NCI-H460 (cell line): ENCODE measurements at places on chromosomes 3 and 15. TPM values are rescaled to one million over a fixed set of nuclear protein-coding genes. Genes with fewer than 3 reads are reported as not detected.

- DNase-seq, result no peak
Observed at GRCh38 chr15:100461049-100461448, 67.7 kb downstream of the CERS3 start.

- no peak for DNase-seq
Observed at GRCh38 chr3:174859756-174860155, 622 bp downstream of the NAALADL2 start.

GRCh38 chr3:54965746-54966145 lies 37.9 kb upstream of the LRTM1 start:
- DNase-seq, result no peak

- no peak for DNase-seq
Observed at GRCh38 chr15:70566047-70566835, 197.1 kb downstream of the UACA start.

DNA sequence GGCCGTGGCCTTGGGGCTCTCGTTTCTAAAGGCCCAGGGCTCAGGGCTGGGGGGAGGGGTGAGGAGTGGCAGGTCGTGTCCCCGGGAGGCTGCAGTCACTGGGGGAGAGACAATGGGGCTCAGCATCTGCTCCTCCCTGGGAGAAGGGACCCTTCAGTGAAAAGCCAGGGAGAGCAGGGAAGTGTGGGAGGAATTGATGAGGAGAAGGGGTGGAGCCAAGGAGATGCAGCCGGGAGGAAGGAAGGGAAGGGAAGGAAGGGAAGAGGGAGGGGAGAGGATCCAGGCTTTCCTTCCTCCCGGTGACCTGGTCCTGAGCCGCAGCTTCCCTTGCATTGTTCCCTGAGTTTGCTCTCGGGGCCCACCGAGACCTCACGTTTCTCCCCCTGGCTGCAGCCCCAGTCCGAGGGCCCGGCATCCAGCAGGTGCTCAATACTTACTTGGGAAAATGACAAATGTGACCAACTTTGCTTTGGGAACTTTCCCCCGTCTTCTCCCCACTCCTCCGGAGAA lies 1.4 kb upstream of the ZNF710 start:
- DNase-seq, result no peak

DNA sequence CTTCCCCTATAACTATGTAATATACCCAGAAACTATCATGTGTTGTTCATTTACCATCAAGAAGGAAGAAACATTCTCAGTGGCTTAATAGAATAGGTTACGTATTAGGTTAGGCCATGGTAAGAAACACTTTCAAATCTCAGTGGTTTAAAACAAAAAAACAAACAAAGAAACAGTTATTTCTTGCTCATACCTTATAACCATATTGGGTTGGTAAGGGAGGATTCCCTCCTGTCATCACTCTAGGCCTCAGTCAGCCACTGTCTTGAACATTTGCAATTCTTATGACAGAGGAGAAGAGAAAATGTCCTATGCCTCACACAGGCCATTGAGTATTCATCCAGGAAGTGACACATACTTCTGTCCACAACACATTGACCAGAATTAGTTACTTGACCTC lies 727.7 kb upstream of the NECTIN3 start:
- DNase-seq, result no peak

GRCh38 chr15:65368302-65369211 lies 9.2 kb downstream of the IGDCC3 start:
- no peak for DNase-seq

DNA sequence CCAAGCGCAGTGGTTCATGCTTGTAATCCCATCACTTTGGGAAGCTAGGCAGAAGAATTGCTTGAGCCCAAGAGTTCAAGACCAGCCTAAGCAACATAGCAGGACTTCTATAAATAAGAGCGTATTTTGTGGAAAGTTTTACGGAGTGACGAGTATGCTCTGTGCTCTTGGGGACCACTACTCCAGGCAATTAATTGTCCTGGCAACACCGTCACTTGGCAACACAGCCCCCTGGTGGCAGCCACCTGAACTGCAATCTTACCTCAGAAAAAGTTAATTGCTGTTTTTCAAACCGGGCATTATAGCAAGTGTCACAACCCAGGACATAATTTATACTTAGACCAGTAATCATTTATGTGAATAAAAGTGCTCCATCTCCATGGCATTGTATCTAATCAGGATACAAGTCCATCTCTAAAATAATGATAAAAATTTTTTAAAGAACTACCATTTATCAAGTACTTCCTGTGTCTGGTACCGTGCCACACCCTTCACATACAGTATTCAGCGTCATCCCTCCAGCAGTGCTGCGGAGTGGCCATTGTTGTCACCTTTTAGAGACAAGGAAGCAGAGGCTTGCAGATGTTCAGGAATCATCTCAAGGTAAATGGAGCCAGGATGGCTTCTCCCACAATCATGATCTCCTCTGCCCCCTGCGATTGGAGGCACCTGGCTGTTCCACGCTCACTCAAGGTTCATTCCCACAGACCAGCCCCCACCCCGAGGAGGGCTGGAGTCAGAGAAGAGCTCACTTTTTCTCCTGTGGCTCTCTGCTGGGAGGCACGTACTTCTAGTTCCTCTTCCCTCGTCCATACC lies 34.5 kb downstream of the PLA2G4D start:
- DNase-seq, result peak; percentile 43

- no peak for DNase-seq
Observed at GRCh38 chr15:90986790-90987507, 7.4 kb downstream of the PRC1 start.

DNA sequence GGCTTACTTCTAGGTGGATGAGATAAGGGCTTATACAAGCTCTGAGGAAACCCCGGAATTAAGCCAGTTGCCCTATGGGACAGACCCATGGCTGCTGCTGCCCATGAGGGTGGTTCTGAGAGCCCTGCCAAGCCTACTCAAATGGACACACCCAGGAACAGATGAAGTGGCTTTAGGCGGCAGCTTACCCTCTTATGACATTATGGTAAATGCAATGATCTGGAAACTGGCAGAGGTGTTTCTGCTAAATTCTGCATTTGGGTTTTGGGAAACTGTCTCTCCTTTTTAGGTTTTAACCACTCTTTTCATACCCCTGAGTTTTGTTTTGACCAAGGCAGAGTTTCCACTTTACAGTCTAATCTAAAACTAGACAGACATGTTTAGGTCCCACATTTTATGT lies 9.0 kb upstream of the ZBED2 start:
- DNase-seq, result no peak

GRCh38 chr3:51961011-51961410 lies 5.8 kb downstream of the GPR62 start:
- no peak for DNase-seq

DNA sequence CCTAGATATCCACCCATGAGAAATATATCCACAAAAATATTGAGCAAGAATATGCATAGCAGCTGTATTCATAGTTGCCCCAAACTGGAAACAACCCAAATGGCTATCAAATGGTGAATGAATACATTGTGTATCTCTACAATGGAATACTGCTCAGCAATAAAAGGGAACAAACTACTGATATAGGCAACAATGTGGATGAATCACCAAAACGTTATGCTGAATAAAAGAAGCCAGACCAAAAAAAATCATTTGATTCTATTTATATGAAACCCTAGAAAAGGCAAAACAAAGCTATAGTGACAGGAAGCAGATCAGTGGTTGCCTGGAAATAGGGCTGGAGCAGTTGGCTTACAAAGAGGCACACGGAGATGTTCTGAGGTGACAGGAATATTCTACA lies 15.5 kb upstream of the CMTM7 start:
- no peak for DNase-seq

DNA sequence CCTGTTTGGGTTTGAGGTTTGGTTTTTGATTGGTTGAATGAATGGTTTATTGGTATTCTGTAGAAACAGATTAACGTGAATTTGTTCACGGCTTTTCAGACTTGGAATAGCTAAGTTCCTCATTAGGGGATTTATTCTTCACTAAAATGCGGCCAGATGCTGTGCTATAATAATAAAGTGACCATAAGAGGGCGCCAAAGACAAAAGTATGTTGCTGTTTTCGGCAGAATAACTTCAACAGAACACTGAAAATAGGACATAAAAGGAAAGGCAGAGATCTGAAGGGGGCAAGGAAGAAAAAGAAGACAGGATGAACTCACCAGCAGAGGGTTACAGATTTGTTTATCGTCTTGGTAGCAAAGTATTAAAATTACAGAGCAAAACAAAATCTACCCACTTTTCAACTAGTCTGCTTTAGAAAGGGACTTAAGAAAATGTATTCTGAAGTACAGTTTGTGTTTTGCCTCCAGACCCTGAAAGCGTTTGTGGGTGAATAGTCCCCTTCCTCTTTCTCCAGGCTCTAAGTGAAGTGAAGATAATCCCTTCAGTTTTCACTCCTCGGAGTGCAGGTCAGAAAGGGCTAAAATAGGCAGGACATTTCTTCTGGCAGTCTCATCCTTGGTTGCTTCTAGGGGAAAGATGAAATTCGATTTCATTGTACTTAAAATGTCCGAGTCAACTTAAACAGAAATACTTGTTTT lies 147.6 kb downstream of the IL20RB start:
- peak; percentile 47 for DNase-seq

DNA sequence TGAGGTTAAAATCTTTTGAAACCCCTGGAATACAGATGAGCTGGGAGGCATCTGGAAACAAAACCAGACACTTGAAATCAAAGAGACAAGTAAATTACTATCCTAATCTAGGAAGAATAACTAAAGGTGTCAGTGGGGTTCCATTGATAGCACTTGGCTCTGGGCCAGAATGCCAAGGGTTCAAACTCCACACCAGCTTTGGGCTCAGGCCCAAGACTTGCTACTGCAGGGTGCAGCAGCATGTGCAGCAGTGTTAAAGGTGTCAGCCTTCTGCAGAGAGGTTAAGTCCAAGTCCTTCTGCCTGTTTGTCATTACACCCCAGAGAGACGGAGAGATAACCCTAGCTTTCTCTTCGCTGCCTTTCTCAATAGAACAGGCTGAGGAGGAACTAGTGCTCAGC lies 273.9 kb downstream of the TIGIT start:
- no peak for DNase-seq

DNA sequence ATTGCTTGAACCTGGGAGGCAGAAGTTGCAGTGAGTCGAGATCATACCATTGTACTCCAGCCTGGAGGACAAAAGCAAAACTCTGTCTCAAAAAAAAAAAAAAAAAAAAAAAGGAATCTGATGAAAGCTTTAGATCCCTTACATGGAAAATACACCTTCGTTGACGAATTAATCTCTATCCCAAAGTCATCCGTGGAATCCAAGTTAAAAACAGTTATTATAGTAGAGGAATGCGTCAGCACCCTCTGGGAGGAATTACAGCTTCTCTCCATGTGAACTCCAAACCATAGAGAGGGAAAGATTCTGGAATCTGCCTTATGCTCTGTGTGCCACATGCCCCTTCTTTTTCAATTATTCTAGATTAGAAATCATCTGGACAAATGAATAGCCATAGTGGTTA lies 192.3 kb upstream of the C2CD4B start:
- DNase-seq, result no peak

- no peak for DNase-seq
Observed at GRCh38 chr3:126891791-126892190, 91.1 kb upstream of the PLXNA1 start.

DNA sequence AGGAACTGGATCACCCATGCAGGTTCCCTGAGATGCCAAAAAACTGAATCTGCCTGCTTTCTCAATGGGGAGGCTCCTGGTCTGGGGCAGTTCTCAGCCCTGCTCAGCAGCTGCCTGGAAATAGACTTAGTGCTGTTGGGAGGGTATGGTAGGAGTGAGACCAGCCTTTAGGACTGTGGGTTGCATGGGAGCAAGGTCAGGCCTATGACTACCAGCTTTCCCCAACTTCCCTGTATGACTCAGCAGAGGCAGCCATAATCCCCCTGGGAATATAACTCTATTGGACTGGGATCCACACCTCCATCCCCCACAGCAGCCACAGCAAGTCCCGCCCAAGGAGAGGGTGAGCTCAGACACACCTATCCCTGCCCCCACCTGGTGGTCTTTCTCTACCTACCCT lies 87.0 kb downstream of the CFAP44 start:
- DNase-seq, result peak; percentile 5

DNA sequence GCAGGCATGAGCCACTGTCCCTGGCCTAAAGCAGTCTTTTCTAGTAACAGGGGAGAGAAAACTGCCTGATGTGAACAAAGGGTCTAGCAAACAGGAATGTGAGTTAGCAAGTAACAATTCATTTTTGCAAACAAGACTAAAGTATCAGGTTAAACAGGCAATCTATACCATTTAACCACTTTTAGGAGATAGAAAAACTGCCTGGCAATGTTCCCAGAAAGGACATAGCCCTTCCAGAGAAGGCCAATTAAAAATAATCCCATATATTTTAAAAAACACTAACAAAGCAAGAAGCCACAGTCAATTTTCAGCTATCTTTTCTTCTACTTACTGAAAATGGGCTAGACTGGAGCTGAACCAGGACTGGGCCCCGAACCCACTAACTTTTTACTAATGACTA lies 6.3 kb downstream of the RBSN start:
- DNase-seq, result no peak

GRCh38 chr3:100100425-100100824 lies 13.9 kb downstream of the FILIP1L start:
- DNase-seq, result no peak

DNA sequence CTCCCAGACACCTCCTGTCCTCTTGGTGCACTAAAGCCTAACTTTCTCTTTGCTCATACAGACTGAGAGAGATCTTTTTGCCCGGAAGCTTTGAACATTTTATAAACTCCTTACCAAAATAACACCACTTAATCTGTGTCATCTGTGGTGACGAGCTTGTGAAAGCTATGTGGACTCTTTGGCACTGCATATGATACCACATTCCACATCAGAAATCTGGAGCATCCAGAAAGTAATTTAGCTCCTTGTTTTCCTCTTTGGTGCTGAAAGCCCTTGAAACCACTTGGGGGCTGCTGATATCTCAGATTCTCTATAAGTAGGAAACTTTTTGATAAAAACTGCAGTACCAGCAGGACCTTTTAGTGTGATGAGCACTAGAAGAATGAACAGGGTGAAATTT lies 128.3 kb downstream of the ALCAM start:
- no peak for DNase-seq

GRCh38 chr15:47802216-47802615 lies 84.9 kb downstream of the SEMA6D start:
- no peak for DNase-seq

Gene THPO
- not detected in 2 replicates for total RNA-seq

Gene HERC2
- 25.3 and 32.7 TPM in 2 replicates for total RNA-seq

Gene SCN5A
- 0.06 and 0.10 TPM in 2 replicates for total RNA-seq

Gene C3orf22
- not detected in 2 replicates for total RNA-seq

Gene SPATA12
- total RNA-seq, result 0.12 TPM in 1 of 2 replicates, not detected in the other

Gene FGD5
- 0.17 TPM in 1 of 2 replicates, not detected in the other for total RNA-seq

Gene PDCD7
- 18.6 and 20.1 TPM in 2 replicates for total RNA-seq

Gene ADAMTS17
- total RNA-seq, result 0.03 and 0.15 TPM in 2 replicates

Gene RAF1
- 47.7 and 47.8 TPM in 2 replicates for total RNA-seq

Gene RAD51
- total RNA-seq, result 4.3 and 7.1 TPM in 2 replicates

Gene GABRB3
- total RNA-seq, result 0.92 and 1.3 TPM in 2 replicates

Gene LNP1
- 3.1 TPM in 2 replicates for total RNA-seq

Gene RHCG
- 0.59 and 0.78 TPM in 2 replicates for total RNA-seq

Gene ITIH3
- not detected in 2 replicates for total RNA-seq

Gene HTR3C
- total RNA-seq, result not detected in 2 replicates
